ENCODE measurements at places on chromosomes 6 and 20.

DNA sequence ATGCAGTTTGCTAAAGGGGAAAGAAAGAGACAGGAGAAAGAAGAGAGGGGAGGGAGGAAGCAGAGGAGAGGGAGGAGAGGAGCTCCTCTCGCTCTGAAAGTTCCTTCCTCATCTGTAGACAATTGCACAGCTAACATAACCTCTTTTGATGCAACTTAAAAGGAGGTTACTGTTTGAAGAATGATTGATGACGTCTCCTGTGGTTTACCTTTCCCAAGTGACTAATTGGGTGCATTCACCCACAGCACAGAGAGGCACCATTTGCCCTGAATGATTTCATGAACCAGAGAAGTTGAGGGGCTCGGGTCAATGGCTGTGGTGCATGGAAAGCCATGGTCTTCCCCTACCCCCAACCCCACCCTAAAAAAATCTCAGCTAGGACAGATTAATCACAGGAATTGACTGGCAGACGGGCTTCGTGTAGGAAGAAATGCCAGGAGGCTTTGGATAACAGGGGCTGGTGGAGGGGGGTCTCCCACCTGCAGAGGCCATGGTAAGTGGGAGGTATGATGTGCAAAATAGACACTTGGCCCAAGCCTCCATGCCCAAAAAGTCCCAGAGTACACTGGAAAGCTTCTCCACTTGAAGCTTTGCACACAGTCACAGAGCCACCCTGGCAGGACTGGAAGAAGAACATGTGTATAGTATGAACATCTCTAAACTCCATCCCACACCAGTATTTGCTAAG is 213.7 kb downstream of the ANKRD60 start:
- no peak for DNase-seq

DNA sequence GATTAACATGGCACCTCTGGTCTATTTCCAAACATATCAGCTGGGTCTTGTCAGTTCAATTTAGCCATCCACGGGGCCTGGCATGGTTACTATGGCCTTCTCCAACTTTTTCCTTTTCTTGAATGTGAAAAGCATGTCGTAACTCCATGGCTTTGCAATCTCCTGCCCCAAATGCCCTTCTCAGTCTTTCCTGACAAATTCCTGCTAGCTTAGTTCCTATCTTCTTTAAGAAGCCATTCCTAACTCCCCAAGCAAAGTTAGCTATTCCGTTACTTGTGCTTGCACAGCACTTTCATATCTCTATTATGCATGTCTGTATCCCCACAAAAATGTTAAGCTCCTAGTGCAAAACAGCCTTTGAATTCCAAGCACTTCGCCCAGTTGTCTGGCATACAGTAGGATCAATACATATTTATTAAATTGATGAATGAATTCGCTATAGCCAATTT is 105.6 kb downstream of the AIG1 start:
- no peak for DNase-seq

- DNase-seq: no peak
These were observed 291.8 kb downstream of the FOXC1 start for GRCh38 chr6:1901556-1901955.

GRCh38 chr6:41967312-41968287 is 26.0 kb upstream of the CCND3 start:
- DNase-seq: no peak

DNA sequence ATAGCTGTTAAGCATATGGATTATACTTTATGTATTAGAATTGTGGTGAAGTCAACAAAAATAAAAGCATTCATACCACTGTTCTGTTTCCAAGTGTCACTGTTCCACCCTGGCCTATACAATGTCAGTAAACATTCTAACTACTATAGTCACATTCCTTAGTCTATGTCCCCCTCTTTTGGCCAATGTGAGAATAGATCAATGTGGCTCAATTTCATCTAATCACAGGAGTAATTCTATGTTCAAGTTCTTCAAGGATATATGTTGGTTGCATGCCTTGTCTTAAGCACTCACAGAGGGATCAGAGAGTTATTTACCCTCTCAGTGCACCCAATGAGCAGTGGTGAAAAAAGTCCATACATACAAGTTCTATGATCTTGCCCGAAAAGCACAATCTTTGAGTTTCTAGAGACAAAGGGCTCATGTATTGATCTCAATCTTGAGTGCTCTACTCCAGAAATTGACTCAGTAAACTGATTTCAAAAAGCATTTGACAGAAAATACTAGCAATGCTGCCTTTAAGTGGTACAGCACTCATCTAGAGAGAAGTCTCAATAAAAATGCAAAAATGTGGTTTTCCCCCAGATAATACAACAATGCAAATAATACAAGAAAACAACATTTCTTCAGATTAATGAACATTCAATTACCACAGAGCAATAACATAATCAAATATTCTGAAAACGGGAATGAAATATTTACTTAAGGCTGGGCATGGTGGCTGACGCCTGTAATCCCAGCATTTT is 16.5 kb downstream of the SMLR1 start:
- no peak for DNase-seq

- peak; percentile 47 for DNase-seq
These were observed 1.3 kb downstream of the HINT3 start for GRCh38 chr6:125957845-125958244.

DNA sequence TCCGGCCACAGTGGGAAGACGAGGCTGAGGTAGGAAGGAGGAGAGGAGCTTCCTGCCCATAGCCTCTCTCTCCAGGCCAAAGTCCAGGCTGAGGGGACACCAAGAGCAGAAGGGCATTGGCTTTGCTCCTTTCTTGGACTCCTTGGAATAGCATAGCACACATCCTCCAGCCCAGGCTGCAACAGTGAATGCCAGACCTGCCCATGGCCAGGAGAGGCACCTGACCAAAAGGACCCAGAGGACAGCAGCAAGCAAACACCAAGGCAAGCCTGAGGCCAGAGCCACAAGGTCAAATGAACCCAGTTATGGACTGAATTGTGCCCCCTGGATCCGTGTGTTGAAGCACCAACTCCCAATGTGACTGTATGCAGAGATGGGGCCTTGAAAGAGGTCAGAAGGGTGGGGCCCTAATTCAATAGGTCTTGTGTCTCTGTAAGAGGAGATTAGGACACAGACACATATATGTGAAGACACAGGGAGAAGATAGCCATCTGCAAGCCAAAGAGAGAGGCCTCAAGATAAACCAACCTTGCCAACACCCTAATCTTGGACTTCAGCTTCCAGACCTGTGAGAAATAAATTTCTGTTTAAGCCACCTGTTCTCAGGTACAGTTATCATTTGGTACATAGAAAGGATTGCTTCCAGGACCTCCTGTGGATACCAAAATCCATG is 126.5 kb upstream of the NXT1 start:
- DNase-seq: no peak

- no peak for DNase-seq
These were observed 17.3 kb downstream of the EEF1E1 start for GRCh38 chr6:8085053-8085511.

DNA sequence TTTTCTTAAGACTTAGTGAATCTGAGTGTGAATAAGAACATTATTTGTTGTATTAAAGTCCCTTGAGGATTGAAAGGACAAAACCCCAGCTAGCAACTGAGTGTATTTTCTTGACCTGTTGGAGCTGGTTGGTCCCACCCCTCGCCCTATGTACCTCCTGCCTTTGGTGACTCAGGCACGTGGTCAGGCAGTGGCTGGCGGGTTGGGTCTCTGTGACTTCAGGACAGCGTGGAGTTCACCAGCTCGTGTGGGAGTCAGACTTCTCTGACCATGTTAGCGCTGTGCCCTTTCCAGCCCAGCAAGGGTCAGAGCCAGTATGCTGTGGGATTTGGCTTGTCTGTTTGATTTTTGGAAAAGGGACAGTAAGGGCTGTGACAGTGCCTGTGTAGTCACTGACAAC is 93.7 kb downstream of the SSR1 start:
- DNase-seq: no peak

DNA sequence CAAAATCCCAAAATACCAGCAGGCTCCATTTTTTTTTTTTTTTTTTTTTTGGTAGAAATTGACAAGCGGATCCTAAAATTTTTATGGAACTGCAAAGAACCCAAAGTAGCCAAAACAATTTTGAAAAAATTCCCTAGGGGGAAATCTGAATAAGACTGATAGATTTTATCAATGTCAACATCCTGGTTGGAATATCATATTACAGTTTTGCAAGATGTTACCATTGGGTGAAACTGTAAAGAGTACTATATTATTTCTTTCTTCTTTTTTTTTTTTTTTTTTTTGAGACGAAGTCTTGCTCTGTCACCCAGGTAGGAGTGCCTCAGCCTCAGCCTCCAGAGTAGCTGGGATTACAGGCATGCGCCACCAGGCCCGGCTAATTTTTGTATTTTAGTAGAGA is 29.4 kb upstream of the BEND3 start:
- no peak for DNase-seq

DNA sequence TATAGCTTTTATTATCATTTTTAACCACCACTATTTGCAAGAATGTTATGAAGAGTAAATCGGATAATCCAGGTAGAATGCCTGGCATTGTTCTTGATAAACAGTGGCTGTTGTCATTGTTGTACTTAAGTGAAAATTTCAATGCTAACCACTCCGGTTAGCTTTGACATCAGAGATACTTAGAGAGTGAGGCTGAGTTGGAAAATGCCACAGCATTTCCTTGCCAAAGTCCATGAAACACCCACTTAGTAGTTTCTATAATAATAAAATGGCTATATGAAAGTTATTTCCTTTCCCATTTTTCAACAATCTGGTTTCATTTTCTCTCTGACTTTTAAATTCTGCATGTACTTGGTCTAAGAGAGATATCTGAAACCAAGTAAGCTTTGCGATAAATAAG is 132.0 kb downstream of the CDK19 start:
- no peak for DNase-seq

GRCh38 chr6:80548532-80548931 is 442.1 kb downstream of the BCKDHB start:
- DNase-seq: no peak

DNA sequence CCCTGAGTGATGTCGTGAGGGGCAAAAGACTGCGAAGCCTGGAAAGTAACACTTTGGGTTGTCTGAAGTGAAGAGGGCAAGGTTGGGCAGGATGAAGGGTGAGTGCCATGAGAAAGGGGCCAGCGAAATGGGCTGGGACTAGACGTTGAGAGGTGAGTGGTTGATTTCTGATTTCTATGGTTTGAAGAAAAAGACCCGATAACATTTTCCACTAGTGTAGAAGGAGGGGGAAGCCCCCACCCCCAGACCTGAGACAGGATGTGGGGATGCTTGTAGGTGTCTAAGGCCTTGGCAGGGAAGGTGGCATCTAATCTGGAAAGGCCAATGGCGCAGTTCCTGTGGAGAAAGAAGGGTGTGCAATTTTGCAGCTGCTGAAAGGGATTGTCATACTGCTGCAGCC is 25.3 kb upstream of the KIF3B start:
- no peak for DNase-seq

GRCh38 chr6:161417717-161418462 is 144.0 kb upstream of the AGPAT4 start:
- DNase-seq: no peak

DNA sequence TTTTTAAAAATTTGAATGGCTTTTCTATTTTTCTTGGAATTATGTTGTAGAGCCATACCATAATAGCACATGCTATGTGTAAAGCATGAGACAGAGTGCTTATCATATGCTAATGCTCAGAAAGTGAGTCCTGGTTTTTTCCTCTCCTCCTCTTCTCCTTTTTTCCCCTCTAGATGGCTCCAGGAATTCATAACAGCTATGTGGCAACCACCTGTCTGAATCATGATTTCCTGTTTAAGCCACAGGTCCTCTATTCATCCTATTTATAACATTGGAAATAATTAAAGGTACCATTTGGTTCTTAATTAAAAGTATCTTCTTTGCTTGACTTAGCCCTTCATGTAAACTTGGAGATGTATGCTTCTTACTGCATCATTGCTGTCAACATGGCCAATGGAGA is 260.0 kb upstream of the MAP3K7 start:
- no peak for DNase-seq

- DNase-seq: no peak
These were observed 124.4 kb upstream of the JARID2 start for GRCh38 chr6:15121443-15121842.

DNA sequence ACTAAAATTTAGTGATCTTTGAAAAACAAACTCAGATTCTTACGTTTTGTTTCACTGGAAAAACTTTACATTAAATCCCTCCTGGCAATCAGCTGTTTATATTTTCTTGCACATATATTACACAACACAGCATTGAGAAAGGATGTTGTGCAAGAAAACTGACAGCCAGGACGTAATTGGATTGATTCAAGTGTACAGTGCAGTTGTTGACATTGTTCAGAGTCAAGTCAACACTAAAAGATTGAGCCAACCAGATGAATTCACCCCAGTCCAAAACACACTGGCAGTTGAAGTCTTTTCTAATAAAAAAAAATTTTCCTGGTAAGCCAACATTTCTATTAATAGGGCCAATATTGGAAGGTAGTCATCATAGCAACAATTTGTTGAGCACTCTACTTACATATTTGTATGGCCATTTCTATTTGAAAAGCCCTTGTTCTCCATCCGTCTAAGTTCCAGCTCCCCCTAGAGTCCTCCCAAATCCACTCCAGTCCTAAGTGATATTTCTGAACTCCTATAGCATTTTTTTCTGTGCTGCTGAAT is 20.9 kb upstream of the VNN1 start:
- DNase-seq: no peak

- DNase-seq: no peak
These were observed 306.4 kb downstream of the CDKAL1 start for GRCh38 chr6:20840675-20841074.

DNA sequence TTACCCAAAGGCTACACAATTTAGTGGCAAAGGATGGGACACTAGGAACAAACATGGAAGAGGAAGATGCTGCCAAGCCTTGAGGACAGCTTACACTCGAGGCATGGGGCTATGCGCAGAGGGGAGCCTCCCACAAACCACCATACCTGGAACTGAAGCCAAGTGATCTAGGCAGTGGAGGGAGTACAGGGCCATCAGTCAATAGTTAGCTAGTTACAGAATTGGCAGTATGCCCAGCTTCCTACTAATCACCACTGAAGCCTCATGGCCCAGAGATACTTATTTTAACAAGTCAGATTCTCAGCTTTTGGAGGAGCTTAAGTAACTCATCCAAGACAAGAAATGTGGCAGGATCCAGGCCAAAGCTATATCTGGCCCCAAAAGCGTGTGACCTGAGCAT is 226.6 kb upstream of the MOCS1 start:
- DNase-seq: no peak
